Subcutaneous adipose tissue (tissue), 4 donors: ENCODE measurements at places on chromosomes 12 and 14. TPM values are rescaled to one million over a fixed set of nuclear protein-coding genes. Genes with fewer than 3 reads are reported as not detected.

Gene SYNDIG1L
- total RNA-seq, result 0.49 TPM

Gene TOMM20L
- not detected for total RNA-seq

Gene KRT73
- total RNA-seq, result not detected

Gene CACNA1C
- total RNA-seq, result 2.9 TPM

Gene XPOT
- total RNA-seq, result 53.7 TPM

Gene OR10A7
- total RNA-seq, result not detected

Gene MYO1A
- 1.1 TPM for total RNA-seq

Gene MDM2
- 111 TPM for total RNA-seq

Gene PABPN1
- total RNA-seq, result 45.4 TPM

Gene ESRRB
- total RNA-seq, result 0.17 TPM

Gene TMCC3
- 22.3 TPM for total RNA-seq

Gene ADAMTS20
- not detected for total RNA-seq

Gene HOXC5
- total RNA-seq, result 2.6 TPM

Gene CLEC1B
- not detected for total RNA-seq
